ENCODE measurements at places on chromosomes 4 and X.

GRCh38 chr4:25157081-25157480 is 3.2 kb downstream of the SEPSECS start:
- no peak for DNase-seq

GRCh38 chr4:109432696-109433095 is 919 bp upstream of the SEC24B start:
- no peak for DNase-seq

DNA sequence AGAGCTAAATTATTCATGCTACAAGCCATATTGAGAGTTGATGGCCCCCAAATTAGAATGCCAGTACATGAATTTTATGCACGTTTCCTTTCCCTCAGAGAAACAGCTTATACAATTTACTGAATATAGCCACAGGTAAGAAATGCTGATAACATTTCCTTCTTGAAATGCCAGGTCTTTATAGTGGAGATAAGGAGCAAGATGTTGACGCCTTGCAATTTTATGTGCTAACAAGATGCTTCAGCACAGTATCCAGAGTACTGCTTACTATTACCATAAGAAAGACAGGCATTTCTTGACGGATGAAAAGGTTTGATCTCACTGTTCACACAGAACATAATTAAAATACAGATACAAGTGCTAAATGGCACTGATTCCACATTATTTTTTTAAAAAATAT is 223.2 kb upstream of the CTSO start:
- no peak for DNase-seq

- no peak for DNase-seq
Observed at GRCh38 chr4:159434114-159434870, 331.4 kb downstream of the RAPGEF2 start.

DNA sequence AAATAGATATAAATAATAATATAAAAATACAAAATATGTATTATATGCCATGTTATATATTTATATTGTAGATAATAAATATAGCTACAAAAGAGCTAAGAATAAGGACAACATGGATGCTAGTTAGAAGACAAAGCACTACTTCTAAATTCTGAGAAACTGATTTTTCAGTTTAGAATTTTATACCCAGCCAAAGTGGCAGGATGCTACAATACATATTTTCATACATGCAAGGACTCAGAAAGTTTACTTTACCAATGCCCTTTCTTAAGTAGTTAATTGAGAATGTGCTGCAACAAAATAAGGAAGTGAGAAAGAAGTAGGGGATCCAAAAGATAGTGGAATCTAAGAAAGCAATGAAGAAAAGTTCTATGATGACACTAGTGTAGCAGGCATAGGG is 64.5 kb downstream of the PDE5A start:
- no peak for DNase-seq

GRCh38 chr4:33931026-33931425 is 2313.3 kb downstream of the ARAP2 start:
- DNase-seq: no peak

- DNase-seq: no peak
Observed at GRCh38 chr4:3759236-3759635, 6.9 kb upstream of the ADRA2C start.

GRCh38 chrX:77658886-77659285 is 127.1 kb downstream of the ATRX start:
- no peak for DNase-seq
